ENCODE measurements at places on chromosomes 12 and 14. TPM values are rescaled to one million over a fixed set of nuclear protein-coding genes. Genes with fewer than 3 reads are reported as not detected.

PDZRN4 gene
- total RNA-seq = 0.11 TPM

NDRG2 gene
- 58.6 TPM for total RNA-seq

PMCH gene
- total RNA-seq = not detected

GRCh38 chr12:3202734-3203446 is 125.7 kb downstream of the TSPAN9 start:
- peaks cover 2% of the 10 kb centered on the region for H3K36me3 ChIP-seq
- peaks cover 45% of the 10 kb centered on the region for H3K27me3 ChIP-seq
- peaks cover 10% of the 10 kb centered on the region for H3K4me1 ChIP-seq
- no peak overlapping the region for H3K4me3 ChIP-seq
- peak; percentile 82 for DNase-seq

- H3K27me3 ChIP-seq = no peaks in the 10 kb centered on the region
- no peak overlapping the region for H3K27ac ChIP-seq
- H3K4me1 ChIP-seq = no peaks in the 10 kb centered on the region
- H3K4me3 ChIP-seq = no peak overlapping the region
Measured at GRCh38 chr12:123748161-123748560, 13.9 kb upstream of the DNAH10 start.

DNA sequence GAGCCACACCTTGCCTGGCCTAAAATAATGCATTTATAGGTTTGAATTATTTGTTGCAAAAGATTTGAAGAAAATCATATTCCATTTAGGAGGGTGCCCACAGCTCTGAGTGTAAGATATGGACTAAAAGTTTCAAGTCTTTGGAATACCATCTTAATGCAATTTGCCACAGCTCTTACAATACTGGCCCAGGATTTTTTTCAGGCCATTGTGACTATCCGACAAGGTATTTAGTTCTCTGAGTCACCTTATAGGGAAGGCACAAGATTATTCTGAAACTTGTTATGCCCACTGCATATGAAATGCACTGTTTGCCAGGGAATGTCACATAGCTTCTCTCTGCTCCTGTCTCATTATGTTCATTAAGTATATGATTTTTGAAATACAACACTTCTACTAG is 29.6 kb upstream of the SLC6A13 start:
- H3K4me1 ChIP-seq = peaks cover 1% of the 10 kb centered on the region
- H3K27ac ChIP-seq = no peak overlapping the region
- H3K4me3 ChIP-seq = no peak overlapping the region
- H3K27me3 ChIP-seq = no peaks in the 10 kb centered on the region
- peaks cover 46% of the 10 kb centered on the region for H3K36me3 ChIP-seq

- no peak overlapping the region for H3K27ac ChIP-seq
- peaks cover 3% of the 10 kb centered on the region for H3K4me1 ChIP-seq
- no peak for DNase-seq
- peaks cover 30% of the 10 kb centered on the region for H3K27me3 ChIP-seq
Measured at GRCh38 chr12:85405781-85406522, 125.9 kb downstream of the ALX1 start.

- no peak for DNase-seq
- H3K4me3 ChIP-seq = no peak overlapping the region
- peaks cover 14% of the 10 kb centered on the region for H3K27me3 ChIP-seq
- no peak overlapping the region for H3K27ac ChIP-seq
- H3K4me1 ChIP-seq = peaks cover 5% of the 10 kb centered on the region
Measured at GRCh38 chr12:5264006-5264405, 167.9 kb upstream of the NTF3 start.

- H3K4me1 ChIP-seq = peaks cover 13% of the 10 kb centered on the region
- H3K27me3 ChIP-seq = peaks cover 18% of the 10 kb centered on the region
- no peak overlapping the region for H3K27ac ChIP-seq
- no peak for DNase-seq
Measured at GRCh38 chr14:22432348-22432976, 156.6 kb downstream of the DAD1 start.

DNA sequence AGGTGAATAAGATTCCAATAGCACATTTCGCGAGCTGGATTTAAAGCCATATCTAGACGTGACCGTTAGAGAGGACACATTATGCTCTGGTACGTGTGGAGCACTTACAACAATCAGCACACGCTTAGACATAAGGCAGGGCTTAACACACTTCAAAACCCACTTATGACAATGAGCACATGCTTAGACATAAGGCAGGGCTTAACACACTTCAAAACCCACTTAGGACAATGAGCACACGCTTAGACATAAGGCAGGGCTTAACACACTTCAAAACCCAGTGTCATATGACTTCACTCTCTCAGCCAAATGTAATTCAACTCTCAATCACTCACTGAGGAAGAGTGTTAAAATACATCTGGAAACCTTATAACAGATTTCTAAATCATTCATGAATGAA is 11.2 kb upstream of the PLD4 start:
- peaks cover 2% of the 10 kb centered on the region for H3K4me1 ChIP-seq
- no peak overlapping the region for H3K4me3 ChIP-seq
- peaks cover 1% of the 10 kb centered on the region for H3K36me3 ChIP-seq

DNA sequence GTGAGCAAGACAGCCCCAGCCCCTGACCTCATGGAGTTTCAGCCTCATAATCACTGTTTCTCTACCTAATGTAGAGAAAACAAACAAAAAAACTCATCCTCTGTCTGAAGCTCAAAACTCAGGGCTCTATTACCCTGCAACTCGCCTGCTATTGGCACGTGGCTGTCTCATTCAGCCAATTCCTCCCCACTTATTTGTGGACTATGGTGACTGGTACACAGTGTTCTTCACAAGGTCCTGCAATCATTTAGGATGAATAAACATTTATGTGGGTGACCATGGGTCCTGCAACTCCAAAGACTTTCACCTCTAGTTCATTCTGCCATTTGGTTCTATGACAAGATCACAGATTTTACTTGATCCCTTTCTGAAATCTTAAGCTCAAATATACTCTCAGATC is 4.7 kb downstream of the PPP2R3C start:
- peaks cover 18% of the 10 kb centered on the region for H3K4me1 ChIP-seq
- H3K36me3 ChIP-seq = peaks cover 29% of the 10 kb centered on the region
- H3K27ac ChIP-seq = no peak overlapping the region
- no peaks in the 10 kb centered on the region for H3K27me3 ChIP-seq
- no peak overlapping the region for H3K4me3 ChIP-seq

Measured in progenitor cell of endocrine pancreas (in vitro differentiated cells).